Urinary bladder (tissue), 4 donors: ENCODE measurements at places on chromosomes 1 and 21. TPM values are rescaled to one million over a fixed set of nuclear protein-coding genes. Genes with fewer than 3 reads are reported as not detected.
A peak's percentile ranks its signal among the peaks of the same experiment; 100 is the strongest.

The HSPA13 gene
- 71.8 TPM for total RNA-seq

The TNFRSF4 gene
- total RNA-seq, result 0.48 TPM

The EVA1C gene
- 5.7 TPM for total RNA-seq

The SPRR2B gene
- total RNA-seq, result not detected

The HOOK1 gene
- 8.6 TPM for total RNA-seq

The KRTAP11-1 gene
- not detected for total RNA-seq

The DRAXIN gene
- 0.21 TPM for total RNA-seq

The DCST1 gene
- not detected for total RNA-seq

The CDCA8 gene
- total RNA-seq, result 3.1 TPM

The RAB13 gene
- total RNA-seq, result 37.0 TPM

The CTH gene
- 3.8 TPM for total RNA-seq

The CLEC20A gene
- total RNA-seq, result 0.48 TPM

The KRTAP19-3 gene
- total RNA-seq, result not detected

The CORT gene
- 0.26 TPM for total RNA-seq

The BMP8B gene
- total RNA-seq, result 1.6 TPM

The AIRE gene
- total RNA-seq, result 0.11 TPM

The RAB7B gene
- total RNA-seq, result 11.5 TPM

The HORMAD1 gene
- 0.26 TPM for total RNA-seq

The PER3 gene
- 16.2 TPM for total RNA-seq

The ADSS2 gene
- total RNA-seq, result 58.8 TPM

The GNG12 gene
- total RNA-seq, result 264 TPM

GRCh38 chr1:29502911-29503840 is 266.9 kb downstream of the PTPRU start:
- DNase-seq, result no peak

GRCh38 chr1:111988743-111989453 is 570 bp downstream of the KCND3 start:
- DNase-seq, result no peak

- peak; percentile 73 for DNase-seq
These were observed 26.9 kb downstream of the RPL5 start for GRCh38 chr1:92858564-92859399.

DNA sequence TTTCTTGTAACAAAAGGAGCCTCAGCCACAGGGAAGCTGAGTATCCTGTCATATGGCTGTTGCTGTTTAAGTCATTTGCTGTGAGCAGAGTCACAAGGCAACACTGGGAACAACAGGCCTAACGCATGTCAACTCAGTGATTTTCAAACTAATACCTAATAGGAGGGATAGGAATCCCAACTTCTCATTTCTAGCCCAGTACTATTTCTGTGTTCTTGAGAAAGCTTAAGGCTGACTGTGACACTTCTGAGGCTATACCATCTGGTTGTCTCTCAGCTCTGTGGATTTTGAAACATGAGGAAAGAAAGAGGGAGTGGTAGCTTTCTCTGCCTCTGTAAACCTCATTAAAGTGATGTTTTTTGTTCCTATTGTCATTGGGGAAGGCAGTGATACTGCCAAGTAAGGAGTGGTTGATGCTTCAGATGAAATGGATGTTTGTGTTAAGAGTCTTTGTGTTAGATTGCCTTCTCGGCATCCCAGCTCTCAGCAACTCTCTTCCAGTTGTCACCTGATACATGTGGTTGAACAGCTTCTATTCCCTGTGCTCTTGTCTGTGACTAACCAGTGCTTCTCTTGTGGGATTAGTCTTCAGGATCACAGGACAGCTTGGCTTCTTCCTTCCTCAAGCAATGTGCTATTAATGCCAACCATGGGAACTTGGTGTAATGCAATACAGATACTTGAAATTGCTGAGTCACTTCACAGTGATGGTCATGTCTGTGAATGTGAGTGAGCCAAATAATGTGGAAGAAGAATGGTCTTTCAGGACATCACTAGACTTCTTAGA is 166.8 kb upstream of the IVNS1ABP start:
- DNase-seq, result no peak

DNA sequence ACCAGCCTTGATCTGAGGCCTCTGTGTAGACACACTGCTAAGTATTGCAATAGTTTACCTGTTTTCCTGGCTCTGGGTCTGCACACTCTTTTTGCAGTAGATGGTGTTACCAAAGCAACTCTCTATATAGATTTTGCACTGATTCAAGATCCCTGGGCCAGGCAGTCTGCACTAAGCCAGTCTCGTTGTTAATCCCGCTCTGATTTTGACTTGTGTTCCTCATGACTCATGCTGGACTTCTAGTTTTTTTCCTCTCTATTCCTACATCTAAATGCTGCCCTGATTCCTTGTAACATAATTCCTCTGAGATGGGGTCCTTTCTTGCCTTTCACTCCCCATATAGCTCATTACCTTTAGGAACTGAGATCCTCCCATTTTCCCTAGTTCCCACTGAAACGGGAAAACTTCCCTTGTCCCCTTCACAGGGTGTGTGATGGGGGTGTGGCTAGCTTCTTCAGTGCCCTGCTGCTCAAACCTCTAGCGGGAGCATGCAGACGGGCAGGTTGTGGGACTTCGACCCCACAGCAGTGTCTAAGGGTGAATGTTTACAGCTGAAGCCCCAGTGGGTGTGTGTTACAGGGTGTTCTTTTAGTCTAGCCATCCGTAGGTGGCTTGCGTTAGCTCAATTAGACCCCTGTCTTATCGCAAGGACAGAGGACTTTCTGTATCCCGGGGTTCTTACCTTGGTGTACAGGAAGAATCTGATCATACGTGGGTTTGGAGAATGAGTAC is 106.5 kb upstream of the RAB3GAP2 start:
- DNase-seq, result no peak

GRCh38 chr1:183444243-183444642 is 26.1 kb upstream of the NMNAT2 start:
- DNase-seq, result no peak

- DNase-seq, result no peak
These were observed 70.9 kb downstream of the NAV1 start for GRCh38 chr1:201609661-201610318.

- DNase-seq, result no peak
These were observed 21.5 kb upstream of the SMYD2 start for GRCh38 chr1:214259353-214259977.

DNA sequence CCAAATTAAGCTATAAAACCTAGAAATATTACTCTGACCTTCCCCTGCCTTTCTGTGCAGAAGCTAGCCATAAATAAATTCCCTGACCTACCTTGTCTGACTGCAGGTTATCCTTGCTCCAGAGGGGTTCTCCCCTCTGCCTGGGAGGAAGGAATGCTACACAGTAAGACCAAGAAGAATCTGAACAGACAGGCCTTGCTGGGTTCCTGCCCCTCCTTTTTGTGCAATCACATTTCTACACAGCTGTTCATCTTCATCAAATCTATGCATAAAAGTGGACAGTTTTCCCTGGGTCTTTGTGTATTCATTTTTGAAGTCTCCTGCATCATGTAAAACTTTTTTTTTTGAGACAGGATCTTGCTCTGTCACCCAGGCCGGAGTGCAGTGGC is 50.6 kb downstream of the DNTTIP2 start:
- no peak for DNase-seq

GRCh38 chr1:210920258-210920657 is 213.7 kb downstream of the KCNH1 start:
- no peak for DNase-seq

- no peak for DNase-seq
These were observed 90.4 kb downstream of the HHAT start for GRCh38 chr1:210418863-210419650.

GRCh38 chr1:101346419-101346818 is 109.6 kb downstream of the S1PR1 start:
- DNase-seq, result no peak

DNA sequence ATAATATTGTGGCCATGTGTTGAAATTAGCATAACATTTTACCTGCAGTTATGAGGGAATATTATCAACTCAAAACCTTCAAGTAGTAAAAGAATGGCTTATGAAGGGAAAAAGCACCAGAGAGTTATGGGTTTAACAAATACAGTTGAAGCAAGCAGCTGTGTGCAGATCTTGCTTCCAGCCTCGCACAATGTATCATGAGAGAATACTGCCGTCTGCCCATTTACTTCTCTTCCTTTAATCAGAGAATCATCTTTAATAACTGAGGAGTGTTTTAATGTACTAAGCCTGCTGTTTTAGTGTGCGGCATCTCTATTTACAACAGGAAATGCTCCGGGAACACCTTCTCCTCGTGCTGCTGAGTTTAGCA is 120.9 kb downstream of the ATG4C start:
- DNase-seq, result no peak

- DNase-seq, result no peak
These were observed 142.6 kb upstream of the GJB5 start for GRCh38 chr1:34612091-34612827.

GRCh38 chr21:34949499-34949898 is 99.6 kb downstream of the RUNX1 start:
- no peak for DNase-seq

GRCh38 chr1:68271596-68271995 is 39.3 kb upstream of the WLS start:
- no peak for DNase-seq

DNA sequence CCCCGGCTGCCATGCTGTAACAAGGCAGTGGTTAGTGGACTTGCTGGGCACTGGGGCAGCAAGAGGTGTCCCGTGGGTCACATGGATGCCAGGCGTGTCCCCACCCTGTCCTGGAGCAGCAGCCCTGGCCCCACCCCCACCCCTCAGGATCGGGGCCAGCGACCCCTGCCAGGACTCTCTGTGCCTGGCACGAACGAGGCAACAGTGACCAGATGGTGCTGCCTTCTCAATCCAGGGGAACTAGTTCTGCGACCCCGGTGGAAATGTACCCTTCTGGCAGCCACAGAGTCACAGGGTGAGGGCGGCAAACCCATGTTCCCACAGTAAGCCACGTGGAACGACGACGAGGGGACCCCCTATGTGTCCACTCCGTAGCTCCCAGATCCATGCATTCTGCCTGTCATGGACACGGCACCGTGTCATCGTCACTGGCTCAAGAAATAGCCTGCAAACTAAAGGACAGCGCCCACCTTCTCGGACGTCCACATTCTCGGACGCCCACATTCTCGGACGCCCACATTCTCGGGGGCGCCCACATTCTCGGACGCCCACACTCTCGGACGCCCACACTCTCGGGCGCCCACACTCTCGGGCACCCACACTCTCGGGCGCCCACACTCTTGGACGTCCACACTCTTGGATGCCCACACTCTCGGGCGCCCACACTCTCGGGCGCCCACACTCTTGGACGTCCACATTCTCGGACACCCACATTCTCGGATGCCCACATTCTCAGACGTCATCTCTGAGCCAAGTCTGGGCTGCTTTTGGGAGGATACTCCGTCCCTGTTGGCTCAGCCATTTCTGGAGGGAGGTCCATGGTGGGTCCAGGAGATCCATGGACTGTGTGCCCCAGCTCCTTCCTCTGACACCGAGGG is 19.6 kb upstream of the ACTRT2 start:
- no peak for DNase-seq

GRCh38 chr1:212167098-212167497 is 118.1 kb upstream of the PPP2R5A start:
- no peak for DNase-seq

GRCh38 chr1:32759997-32760623 is 57.0 kb downstream of the YARS1 start:
- DNase-seq, result no peak

DNA sequence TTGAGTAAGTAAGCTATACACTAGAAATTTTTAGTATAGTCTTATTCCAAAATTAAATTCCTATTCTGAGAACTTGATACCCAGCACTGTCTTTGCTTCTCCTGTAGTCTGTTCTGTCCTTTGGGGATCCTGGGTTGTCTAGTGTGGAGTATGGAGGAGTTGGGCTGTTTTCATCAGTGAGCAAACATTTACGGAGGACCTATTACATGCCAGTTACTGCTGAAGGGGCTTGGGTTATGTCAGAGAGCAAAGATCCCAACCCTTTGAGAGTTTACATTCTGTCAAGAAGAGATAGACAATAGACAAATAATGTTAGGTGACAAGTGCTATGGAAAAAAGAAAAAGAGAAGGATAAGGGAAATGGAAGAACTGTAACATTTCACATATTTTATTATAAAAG is 9.0 kb downstream of the TRAPPC10 start:
- no peak for DNase-seq

GRCh38 chr21:46243325-46243724 is 14.8 kb upstream of the LSS start:
- DNase-seq, result no peak

DNA sequence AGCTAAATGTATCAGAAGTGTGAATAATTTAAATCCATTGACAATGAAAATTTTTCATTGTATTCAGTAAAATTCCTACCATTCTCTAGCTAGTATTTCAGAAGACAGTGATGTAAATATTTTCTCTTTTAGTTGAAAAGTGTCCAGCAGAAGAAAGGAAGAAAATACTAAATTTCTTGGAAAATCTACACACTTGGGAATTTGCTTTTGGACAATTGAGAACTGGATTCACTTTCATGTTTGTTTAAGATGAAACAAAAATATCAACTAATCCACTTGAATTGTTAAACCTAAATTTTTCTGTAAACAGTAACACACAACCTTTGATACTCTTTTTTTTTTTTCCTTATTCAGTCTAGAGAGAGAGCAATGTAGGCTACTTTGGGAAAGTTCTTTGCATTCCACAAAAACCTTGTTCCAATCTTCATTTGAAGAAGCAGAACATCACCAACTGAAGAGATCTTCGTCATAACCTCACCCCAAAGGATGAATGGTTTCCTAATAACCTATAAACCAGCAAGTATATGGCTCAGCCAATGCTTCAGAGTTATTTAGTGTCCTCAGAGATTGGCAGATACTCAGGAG is 155.1 kb upstream of the GORAB start:
- no peak for DNase-seq

GRCh38 chr1:99180915-99181314 is 83.4 kb upstream of the PLPPR4 start:
- no peak for DNase-seq

DNA sequence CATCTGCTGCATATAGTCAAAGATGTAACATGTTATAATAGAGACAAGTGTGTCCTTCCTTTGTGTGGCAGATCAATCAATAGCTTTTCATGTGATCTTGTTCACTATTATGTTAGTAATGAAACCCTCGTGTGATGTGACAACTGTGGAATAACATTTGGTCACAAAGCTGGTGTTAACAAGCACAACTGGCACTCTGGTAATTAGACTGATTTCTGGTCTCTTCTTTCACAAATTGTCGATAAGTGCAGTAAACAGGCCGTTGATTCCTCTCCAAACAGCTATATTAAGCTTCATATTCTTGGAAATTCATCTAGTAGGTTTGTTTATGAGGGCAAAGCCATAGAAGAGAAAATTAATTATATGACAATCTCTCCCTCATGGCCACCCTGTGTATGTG is 616.7 kb upstream of the PTBP2 start:
- no peak for DNase-seq

GRCh38 chr1:67840449-67840848 is 7.2 kb upstream of the GNG12 start:
- no peak for DNase-seq
